Mononuclear cell (primary cell): ENCODE measurements at places on chromosomes 13 and 19. TPM values are rescaled to one million over a fixed set of nuclear protein-coding genes. Genes with fewer than 3 reads are reported as not detected.

Gene KIR3DL1
- total RNA-seq: 1.6 TPM

Gene GIPC3
- total RNA-seq: 0.21 TPM

Gene RXFP2
- total RNA-seq: not detected

Gene CLEC11A
- total RNA-seq: 3.8 TPM

Gene ATP4A
- total RNA-seq: not detected

Gene MUC16
- total RNA-seq: under 0.01 TPM
